ENCODE measurements at places on chromosomes 7 and 10. TPM values are rescaled to one million over a fixed set of nuclear protein-coding genes. Genes with fewer than 3 reads are reported as not detected.

- H3K27ac ChIP-seq, result peak overlapping the region; percentile 64
- peak overlapping the region; percentile 95 for H3K4me3 ChIP-seq
- H3K27me3 ChIP-seq, result no peaks in the 10 kb centered on the region
- H3K36me3 ChIP-seq, result no peaks in the 10 kb centered on the region
These were observed 764 bp upstream of the NDUFA5 start for GRCh38 chr7:123558289-123558874.

DNA sequence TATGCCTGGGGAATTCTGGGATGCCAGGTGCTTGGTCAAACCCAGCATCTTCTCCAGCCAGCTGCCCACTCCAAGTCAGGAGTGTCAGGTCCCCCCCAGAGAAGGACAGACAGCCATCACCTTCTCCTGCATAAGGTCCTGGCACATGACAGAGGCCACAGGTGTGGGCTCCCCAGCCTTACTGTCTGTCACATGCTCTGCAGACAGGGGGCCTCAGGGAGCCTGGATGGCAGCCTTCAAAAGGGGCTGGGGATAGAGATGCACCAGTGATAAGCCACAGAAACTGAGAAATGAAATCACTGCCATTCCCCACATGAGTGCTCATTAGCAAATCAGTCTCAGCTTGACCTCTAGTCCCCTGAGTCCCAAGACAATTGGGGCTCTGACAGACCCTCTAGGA lies 72.9 kb downstream of the PLXNA4 start:
- H3K36me3 ChIP-seq, result no peaks in the 10 kb centered on the region
- no peak overlapping the region for H3K4me3 ChIP-seq
- H3K27me3 ChIP-seq, result no peaks in the 10 kb centered on the region

DNA sequence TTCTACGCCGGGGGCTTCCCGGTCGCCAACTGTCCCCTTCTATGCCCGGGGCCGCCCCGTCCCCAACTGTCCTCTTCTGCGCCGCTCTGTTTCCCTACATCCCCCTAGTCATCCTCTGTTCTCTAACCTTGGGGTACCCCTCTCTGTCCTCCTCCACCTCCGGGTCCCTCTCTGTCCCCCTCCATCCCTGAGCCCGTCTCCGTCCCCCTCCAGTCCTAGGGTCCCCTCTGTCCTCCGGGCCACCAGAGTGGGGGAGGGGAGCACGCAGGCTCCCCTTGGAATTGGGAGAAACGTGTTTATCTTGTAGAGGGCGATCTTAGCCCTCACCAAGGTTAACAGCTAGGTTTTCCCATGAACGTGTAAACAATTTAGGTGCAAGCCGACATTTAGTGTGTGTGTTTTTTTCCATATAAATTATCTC lies 852 bp upstream of the KLF6 start:
- DNase-seq, result peak; percentile 67
- peak overlapping the region; percentile 94 for H3K27ac ChIP-seq
- H3K36me3 ChIP-seq, result peaks cover 31% of the 10 kb centered on the region
- H3K27me3 ChIP-seq, result no peaks in the 10 kb centered on the region
- peak overlapping the region; percentile 68 for H3K4me3 ChIP-seq

DNA sequence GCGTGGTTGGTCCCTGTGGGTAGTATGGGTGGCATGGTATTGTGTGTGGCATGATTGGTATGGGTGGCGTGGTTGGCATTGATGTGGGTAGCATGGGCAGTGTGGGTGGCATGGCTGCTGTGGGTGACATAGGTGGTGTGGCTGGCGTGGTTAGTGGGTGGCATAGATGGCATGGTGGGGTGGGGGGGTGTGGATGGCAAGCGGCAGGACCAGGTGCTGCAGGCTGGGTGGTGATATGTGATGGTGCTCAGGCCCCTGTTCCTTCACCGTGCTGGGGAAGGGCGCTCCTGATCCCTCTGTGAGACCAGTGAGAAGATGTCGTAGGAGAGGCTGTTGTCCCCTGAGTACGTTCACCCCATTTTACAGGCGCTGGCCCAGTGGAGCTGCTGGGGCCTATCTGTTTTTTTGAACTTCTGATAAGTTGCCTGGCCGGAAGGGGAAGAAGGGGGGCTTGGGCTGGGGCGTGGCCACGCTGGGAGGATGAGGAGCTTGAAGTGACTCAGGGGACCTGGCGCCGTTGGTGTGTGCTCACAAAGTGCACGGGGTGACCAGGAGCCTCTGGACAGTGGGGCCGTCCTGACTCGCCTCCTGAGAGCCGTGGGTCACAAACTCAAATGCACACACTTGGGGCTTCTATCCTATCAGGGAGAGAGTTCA lies 17.5 kb downstream of the INPP5A start:
- H3K27ac ChIP-seq, result no peak overlapping the region
- DNase-seq, result no peak
- H3K27me3 ChIP-seq, result no peaks in the 10 kb centered on the region
- H3K36me3 ChIP-seq, result no peaks in the 10 kb centered on the region
- 0 out of 2 replicates have a peak, but pooled peaks cover 2% of the 10 kb centered on the region for H3K4me1 ChIP-seq

DNA sequence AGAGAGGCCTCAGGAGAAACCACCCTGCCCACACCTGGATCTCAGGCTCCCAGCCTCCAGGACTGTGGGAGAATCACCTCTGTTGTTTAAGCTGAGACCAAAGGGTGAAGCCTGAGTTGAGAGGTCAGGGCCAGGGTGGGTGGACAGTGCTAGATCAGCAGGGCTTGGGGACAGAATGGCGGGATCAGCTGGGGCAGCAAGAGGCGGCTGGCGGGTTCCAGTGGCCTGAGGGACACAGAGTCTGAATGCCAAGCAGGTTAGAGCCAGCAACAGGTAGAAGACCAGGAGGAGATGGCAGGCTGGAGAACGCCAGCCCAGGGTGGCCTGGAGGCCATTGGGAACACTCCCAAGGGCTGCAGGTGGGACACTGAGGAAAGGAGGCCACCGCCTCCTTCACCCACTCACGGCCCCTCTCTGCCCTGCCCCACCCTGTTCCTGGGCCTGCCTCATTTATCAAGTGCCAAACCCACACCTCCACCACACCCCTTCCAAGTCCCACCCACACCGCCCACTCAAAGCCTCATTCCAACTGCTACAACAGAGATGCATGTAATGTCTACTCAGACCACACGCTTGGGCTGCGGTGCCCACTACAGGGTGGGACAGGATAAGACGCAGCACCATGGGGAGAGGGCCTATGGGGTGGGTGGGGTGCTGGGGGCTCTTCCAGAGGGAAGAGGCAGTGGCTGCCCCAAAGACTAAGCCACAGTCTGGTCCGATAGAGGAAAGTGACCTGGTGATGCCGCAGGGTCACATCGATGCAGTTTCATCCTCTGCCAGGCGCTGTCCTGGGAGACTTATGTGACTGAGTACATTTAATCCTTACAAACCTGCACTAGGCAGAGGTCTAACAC lies 173.9 kb downstream of the TNS3 start:
- H3K27me3 ChIP-seq, result no peaks in the 10 kb centered on the region
- peaks cover 26% of the 10 kb centered on the region for H3K36me3 ChIP-seq
- no peak for DNase-seq
- no peak overlapping the region for H3K27ac ChIP-seq
- peaks cover 8% of the 10 kb centered on the region for H3K4me1 ChIP-seq

DNA sequence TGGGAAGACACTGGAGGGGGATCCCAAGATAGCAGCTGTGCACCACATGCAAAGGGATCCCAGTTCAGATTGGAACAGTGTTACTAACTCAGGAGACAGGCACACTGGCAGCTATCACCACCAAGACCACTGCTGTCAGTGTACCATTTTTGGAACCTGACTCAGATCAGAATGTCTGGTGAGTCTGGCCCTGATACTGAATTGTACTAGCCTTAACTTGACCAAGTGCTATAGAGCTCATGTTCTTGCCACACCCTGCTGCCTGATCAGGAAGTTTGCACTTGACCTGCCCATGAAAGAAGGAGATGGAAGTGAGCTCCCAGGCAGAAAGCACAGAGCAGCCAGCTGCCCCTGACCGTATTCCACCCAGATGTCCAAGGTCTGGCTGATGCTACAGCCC lies 4.8 kb upstream of the PRRT4 start:
- DNase-seq, result no peak
- no peaks in the 10 kb centered on the region for H3K36me3 ChIP-seq
- no peaks in the 10 kb centered on the region for H3K4me1 ChIP-seq
- H3K4me3 ChIP-seq, result no peak overlapping the region

DNA sequence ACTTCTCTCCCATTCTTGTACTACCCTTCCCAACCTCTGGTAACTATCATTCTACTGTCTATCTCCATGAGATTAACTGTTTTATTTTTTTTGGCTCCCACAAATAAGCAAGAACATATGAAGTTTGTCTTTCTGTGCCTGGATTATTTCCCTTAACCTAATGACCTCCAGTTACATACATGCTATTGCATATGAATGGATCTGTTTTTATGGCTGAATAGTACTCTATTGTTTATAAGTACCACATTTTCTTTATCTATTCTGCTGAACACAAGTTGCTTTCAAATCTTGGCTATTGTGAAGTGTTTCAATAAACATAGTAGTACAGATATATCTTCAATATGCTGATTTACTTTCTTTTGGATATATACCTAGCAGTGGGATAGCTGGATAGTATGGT lies 376.6 kb upstream of the KCND2 start:
- no peak for DNase-seq
- H3K27ac ChIP-seq, result no peak overlapping the region
- no peak overlapping the region for H3K4me3 ChIP-seq
- no peaks in the 10 kb centered on the region for H3K36me3 ChIP-seq

- peak overlapping the region; percentile 99 for H3K27ac ChIP-seq
- H3K27me3 ChIP-seq, result no peaks in the 10 kb centered on the region
- H3K4me3 ChIP-seq, result peak overlapping the region; percentile 83
- H3K36me3 ChIP-seq, result peaks cover 4% of the 10 kb centered on the region
These were observed 2.3 kb downstream of the HOXA10 start for GRCh38 chr7:27171637-27172314.

GRCh38 chr7:81207801-81208200 lies 288.9 kb upstream of the SEMA3C start:
- H3K27me3 ChIP-seq, result no peaks in the 10 kb centered on the region
- H3K27ac ChIP-seq, result no peak overlapping the region
- H3K4me1 ChIP-seq, result peaks cover 40% of the 10 kb centered on the region
- no peak for DNase-seq

DNA sequence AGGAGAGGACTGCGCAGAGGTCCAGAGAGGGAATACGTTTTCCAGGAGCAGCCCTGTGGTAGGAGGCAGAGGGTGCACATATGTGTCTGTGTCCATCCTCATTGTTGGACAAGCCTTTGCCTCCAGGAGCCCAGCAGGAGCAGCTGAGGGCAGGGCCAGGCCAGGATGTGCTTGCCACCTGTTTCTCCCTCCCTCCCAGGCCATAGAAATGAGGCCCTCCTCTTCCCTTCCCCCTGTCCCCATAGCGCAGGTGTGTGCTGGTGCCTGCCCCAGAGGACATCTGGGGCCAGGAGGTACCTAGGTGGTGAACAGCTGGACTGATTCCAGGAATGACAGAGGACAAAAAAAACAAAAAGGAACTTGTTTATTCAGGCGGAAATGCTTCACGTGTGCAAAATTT lies 10.5 kb upstream of the CXCL12 start:
- H3K36me3 ChIP-seq, result no peaks in the 10 kb centered on the region
- H3K27me3 ChIP-seq, result no peaks in the 10 kb centered on the region
- no peak for DNase-seq
- 0 out of 2 replicates have a peak, but pooled peaks cover 7% of the 10 kb centered on the region for H3K4me1 ChIP-seq
- H3K27ac ChIP-seq, result no peak overlapping the region

DNA sequence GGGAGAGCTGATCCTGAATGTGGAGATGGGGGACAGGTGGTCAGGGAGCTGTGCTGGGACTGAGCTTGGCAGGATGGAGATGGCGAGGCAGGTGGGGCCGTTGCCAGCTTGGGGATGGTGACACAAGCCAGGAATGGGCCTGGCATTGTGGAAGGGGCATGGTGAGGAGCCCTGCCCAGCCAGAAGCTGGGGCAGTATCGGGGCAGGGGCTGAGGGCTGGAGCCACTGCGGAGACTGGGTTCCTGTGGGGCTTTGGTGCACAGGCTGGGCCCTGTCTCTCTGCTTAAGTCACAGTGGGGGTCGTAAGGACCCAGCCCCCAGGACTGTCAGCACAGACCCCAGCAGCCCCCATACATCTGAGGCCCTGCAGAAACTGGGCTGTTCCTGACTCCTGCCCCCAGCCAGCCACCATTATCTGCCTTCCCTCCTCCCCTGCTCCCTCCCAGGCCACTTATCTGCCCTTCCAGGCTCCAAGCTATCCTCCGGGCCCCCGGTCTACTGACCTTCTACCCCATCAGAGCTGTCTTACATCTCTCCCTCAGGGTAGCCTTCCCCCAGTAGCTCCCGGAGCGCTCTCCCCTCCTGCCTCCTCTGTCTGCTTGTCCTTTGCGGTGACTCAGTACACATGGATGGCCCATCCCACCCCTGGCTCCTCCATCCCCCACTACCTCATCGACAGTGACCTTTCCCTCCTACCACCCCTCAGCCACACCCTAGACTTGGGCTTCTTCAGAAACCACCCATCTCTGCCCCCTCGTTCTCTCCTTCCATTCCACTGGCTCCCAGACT lies 44.2 kb downstream of the PPIF start:
- DNase-seq, result peak; percentile 56
- no peaks in the 10 kb centered on the region for H3K36me3 ChIP-seq
- no peaks in the 10 kb centered on the region for H3K27me3 ChIP-seq
- H3K4me3 ChIP-seq, result no peak overlapping the region
- peaks cover 7% of the 10 kb centered on the region for H3K4me1 ChIP-seq

GRCh38 chr7:100632951-100633717 lies 8.2 kb downstream of the TFR2 start:
- no peak overlapping the region for H3K27ac ChIP-seq
- H3K27me3 ChIP-seq, result peaks cover 11% of the 10 kb centered on the region
- H3K4me1 ChIP-seq, result no peaks in the 10 kb centered on the region
- DNase-seq, result peak; percentile 69
- H3K4me3 ChIP-seq, result peak overlapping the region; percentile 62
- no peaks in the 10 kb centered on the region for H3K36me3 ChIP-seq

DNA sequence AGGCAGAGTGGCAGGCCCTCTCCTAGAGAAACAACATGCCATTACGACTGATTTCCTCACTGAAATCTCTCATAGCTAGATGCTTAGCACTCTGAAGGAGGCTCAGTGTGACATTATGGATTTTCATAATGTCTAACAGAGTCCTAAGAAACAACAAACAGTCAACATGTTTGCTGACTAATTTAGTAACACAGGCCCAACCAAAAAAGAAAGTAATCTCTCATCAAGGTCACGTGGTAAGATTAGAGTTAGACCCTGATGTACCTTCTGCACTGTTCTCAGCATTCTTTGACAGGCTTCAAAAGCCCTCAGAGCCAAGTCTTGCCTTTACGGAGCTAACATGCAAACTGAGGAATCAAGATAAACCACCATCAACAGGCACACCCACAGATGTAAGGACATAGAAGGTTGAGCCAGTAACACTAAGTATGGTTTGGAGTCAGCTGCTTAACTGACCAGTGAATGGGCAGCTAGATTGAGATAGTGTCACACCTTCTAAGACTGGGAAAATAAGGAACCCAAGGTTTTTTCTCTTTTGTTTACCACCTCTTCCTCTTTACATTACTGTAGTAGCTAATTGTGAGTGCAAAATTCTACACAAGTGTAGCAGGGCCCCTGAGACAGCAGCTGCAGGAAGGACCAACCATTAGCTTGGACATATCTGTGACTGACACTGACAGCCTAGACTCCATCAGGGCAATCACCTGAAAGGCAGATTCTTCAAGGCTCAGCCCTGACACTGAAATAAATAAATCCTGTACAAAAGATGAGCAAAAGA lies 15.3 kb upstream of the KCNIP2 start:
- no peaks in the 10 kb centered on the region for H3K4me1 ChIP-seq
- no peak overlapping the region for H3K4me3 ChIP-seq
- H3K27me3 ChIP-seq, result no peaks in the 10 kb centered on the region
- no peaks in the 10 kb centered on the region for H3K36me3 ChIP-seq

- H3K27me3 ChIP-seq, result no peaks in the 10 kb centered on the region
- no peaks in the 10 kb centered on the region for H3K4me1 ChIP-seq
- H3K27ac ChIP-seq, result no peak overlapping the region
- no peak for DNase-seq
These were observed 11.2 kb downstream of the SFTPD start for GRCh38 chr10:79937701-79938151.

- DNase-seq, result no peak
- H3K4me3 ChIP-seq, result no peak overlapping the region
- H3K36me3 ChIP-seq, result no peaks in the 10 kb centered on the region
These were observed 23.5 kb upstream of the MRPS17 start for GRCh38 chr7:55928006-55928767.

Gene CPA2
- not detected for total RNA-seq

Gene ASB13
- total RNA-seq, result 5.6 TPM

Gene ALOX5
- not detected for total RNA-seq
